ENCODE measurements at places on chromosomes 3 and 15. TPM values are rescaled to one million over a fixed set of nuclear protein-coding genes. Genes with fewer than 3 reads are reported as not detected.
A peak's percentile ranks its signal among the peaks of the same experiment; 100 is the strongest.

GRCh38 chr15:51869060-51869421 lies 39.6 kb downstream of the TMOD3 start:
- DNase-seq = no peak

DNA sequence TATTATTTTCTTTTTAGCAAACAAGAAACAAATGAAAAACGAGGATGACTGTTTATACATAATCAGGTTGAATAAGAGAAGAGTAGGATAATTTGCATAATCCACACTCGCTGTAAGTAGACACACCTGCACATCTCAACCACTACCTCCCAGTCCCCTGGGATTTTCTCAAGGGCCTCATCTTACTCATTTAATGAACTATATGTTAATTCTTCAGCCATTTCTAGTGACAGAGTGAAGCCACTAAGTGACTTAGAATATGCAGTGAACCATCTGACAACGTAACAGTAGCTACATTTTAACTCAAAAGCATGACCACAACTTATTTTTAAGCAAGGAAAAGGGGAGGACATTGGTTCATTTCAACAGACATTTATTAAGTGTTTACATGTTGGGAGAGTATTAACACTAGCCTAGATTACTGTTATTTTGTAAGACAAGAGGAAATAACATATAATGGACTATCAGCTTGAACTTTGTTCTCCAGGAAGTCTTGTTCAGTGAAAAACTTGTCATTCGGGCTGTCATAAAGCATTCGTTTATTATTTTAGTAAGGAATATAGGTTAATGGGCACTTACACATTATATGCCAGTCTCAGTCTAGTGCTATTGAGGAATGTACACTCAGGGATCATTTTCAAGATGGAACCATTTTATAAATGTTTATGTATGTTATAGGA lies 173.0 kb upstream of the ROBO2 start:
- DNase-seq = no peak

GRCh38 chr3:64291956-64292355 lies 66.7 kb upstream of the PRICKLE2 start:
- peak; percentile 95 for DNase-seq

DNA sequence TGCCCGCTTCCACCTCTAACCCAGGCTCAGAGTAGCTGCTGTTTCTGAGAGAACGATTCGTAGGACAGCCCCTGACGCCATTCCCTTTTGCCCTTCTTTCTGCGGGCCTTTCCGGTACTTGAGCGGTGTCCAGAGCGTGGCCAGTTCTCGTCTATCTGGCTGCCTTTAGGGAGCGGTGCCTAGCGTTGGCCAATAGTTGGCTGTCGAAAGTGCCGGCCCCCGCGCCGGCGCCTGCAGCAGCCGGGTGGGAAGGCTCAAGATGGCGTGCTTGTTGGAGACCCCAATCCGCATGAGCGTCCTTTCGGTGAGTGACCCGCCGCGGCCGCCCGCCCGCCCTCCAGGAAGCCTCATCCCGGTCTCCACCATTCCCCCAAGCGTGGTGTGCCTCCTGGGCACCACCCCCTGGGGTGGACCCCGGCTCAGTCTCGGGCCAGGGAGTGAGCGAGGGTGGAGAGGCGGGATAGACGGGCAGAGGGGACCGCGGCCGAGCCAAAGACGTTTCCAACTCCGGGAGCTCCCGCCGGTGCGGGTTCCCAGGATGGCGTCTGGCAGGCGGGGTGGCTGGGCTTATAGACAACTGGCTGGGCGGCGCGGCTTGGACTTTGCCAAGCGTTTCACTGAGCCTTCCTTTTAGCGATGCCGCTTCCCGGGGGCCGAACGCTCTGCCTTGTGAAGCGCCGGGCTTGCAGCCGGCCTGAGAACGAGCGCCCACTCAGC lies at the start of gene ARMC8:
Gene ARMC8 (plus strand): TSS at position 6 of the 717 bp plus-strand sequence. CDS start 254 bp downstream, at position 260.
- DNase-seq = peak; percentile 66

The SLC27A2 gene
- total RNA-seq = 0.18 TPM

DNA sequence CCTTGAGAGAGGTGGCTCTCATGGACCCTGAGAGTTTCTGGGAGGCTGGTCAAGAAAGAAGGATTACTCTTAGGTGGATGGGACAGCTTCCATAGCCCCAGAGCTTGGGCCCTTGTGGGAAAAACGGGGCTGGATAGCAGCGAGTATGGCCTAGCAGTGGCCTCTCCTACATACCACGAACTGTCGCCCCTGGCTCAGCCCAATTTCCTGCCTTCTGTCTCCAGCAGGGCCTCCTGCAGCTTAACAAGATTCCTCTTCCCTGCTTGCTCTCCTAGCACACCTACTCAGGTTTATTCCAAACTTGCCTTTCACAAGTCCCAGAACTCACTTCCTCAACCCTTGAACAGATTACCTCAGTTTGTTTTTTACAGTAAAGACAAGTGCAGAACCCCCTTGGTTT lies 139.7 kb upstream of the TPM1 start:
- DNase-seq = no peak

- DNase-seq = peak; percentile 43
Measured at GRCh38 chr3:71903112-71903495, 118.2 kb upstream of the PROK2 start.

The MESP1 gene
- 0.75 TPM for total RNA-seq

DNA sequence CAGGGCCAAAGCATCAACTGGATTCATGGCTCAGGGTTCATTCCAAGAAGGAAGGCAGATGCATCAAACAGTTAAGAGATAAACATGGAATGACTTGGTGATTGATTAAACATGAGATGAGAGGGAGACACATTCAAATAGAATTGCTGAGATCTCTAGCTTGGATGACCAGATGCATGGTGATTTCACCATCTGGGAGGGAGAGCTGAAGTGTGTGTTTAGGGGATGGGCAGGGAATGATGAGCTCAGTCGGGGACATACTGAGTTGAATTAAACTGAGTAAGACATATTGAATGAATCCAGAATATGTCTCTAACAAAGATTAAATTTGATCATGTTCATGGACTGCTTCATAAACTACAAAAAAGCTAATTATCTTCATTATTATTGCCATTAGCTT lies 35.5 kb downstream of the CADPS start:
- no peak for DNase-seq

DNA sequence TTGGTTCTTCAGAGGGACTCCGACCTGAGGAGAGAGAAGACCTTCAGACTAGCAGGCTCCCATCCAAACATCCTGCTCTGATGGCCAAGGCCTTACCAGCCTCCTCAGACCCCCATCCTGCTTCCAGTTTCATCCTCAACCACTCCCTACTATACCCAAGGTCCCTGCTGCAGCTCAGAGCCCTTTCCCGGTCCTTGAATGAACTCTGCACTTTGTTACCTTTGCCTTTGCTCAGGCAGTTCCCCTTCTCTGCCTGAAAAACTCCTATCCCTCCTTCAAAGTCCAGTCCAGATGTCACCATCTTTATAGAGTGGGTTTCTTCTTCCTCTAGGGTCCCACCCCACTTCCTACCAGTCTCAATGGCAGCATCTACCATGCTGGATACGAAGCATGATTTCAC lies 13.1 kb downstream of the EFCAB12 start:
- DNase-seq = no peak

DNA sequence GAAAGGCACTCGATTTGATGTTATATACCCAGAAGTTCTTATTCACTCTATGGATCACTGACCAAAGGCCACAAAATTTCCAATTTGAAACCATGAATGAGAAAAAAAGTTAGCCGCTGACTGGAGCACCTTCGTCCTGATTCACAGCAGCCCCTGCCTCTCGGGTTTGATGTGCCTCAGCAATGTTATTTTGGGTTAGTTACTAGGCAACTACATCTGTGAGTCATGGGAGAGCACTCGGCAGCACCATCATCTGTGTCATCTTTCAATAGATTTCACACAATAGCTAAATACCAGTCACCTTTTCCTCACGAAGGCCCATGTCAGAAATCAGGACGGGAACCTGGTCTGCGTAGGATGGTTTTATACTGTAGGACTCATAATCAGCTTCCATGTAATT lies 269.2 kb downstream of the ZBBX start:
- peak; percentile 53 for DNase-seq

DNA sequence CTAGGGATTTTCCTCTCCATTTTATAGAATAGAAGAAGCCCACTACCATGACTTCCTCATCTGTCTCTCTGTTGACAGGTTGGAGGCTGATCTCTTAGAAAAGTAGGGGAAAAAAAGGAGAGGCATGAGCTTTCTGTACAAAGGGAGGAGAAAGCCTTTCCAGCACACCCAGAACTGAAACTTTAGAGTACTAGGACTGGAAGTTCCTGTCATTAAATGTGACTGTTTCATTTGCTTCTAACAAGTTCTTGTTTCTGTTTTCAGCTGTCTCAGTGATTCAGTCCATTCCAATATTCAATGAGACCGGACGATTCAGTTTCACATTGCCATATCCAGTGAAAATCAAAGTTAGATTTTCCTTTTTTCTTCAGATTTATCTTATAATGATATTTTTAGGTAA lies 39.0 kb downstream of the INTS14 start:
- no peak for DNase-seq

The PIK3CB gene
- total RNA-seq = 8.0 TPM

GRCh38 chr3:137692803-137693431 lies 71.2 kb upstream of the SOX14 start:
- no peak for DNase-seq

DNA sequence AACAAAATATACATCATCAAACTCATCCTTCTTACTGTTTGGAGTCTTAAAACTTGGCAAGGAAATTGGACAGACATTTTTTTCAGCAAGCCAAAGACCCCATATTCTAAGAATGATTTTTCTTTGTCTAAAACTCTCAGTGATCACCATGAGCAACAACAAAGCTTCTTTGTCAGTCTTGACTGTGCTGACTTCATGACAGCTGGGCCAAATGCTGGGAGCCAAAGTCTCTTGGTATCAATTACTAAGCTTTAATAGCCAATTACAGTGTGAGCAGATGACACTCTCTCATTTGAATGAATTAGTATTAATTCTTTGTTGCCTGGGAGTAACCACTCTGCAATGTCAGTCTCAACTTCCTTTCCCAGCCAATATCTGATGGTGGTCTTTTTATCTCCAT lies 48.1 kb upstream of the GK5 start:
- DNase-seq = peak; percentile 56

DNA sequence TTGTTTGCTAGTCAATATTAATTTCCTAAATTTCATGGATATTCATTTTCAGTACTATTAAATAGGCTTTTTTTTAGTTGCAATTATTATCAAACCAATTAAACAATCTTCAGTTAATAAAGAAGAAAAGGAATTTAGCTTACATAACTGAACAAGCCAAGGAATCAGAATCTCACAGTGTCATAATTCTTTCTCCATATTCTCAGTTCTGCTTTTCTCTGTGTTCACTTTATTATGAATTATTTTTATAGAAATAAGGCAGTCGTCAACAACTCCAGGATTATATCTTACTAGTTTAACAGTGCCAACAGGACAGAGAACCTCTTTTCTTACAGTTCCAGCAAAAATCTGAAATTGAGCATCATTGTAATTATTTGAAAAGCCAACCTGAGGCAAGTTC lies 221.7 kb downstream of the CGGBP1 start:
- no peak for DNase-seq

DNA sequence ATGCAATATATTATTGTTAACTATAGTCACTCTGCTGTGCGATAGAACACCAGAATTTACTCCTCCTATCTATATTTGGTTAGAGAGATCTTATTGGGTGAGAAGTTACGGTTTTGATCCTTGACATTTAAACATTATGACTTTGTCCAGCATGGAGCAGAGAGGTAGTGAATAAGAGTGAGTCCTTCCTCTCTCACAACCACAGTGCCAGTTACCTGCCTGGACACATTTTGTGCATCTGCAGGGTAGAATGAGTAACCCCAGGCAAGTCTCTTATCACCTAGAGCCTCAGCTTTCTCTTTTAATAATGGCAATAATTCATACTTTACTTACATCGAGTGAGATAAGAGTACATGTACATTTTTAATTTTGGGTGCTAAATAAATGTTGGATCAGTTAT lies 24.1 kb downstream of the KAT2B start:
- no peak for DNase-seq

- peak; percentile 94 for DNase-seq
Measured at GRCh38 chr3:4977001-4977852, 2.0 kb upstream of the BHLHE40 start.

The MNS1 gene
- 5.1 TPM for total RNA-seq

GRCh38 chr15:74642734-74643664 lies 27.4 kb downstream of the CLK3 start:
- DNase-seq = no peak

- DNase-seq = no peak
Measured at GRCh38 chr3:10381336-10381735, 60.4 kb upstream of the SEC13 start.

The TM4SF4 gene
- total RNA-seq = 0.09 TPM

DNA sequence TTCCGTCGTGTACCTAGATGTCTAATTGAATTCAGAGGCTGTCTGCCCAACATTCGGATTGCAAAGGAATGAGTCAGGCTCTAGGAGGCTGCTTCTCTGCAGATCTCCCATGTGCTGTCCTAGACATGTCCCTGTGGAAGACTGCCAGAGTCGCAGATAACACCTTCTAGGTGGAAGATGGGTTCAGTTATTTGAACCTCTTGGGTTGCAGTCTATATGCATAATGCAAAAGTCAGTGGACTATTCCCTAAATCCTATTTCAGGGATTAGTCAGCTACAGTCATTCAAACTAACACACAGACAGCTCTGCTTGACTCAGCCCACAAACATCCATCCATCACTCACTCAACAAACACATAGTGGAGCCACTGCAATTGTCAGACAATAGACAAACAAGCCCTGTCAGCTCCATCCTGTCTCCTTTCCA lies 300.0 kb upstream of the CTNNB1 start:
- no peak for DNase-seq

The AADACL2 gene
- total RNA-seq = not detected

DNA sequence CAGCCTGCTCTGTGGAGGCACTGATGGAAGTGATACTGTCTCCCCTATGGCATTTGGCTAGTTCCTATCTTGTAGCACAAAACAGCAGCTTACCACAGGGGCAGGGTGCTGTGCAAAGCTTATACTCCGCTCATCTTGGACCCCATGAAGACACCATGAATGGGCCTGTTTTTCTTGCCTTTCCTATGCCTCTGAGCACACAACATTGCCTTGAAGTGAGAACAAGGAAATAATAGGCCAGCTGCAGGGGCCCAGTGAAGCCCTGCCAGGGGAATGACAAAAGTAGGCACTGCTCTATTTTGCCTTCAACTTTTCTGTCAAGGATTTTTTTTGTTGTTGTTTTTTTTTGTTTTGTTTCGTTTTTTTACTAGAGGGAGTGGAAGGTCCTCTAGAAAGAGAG lies 110.3 kb downstream of the PDE8A start:
- DNase-seq = no peak

GRCh38 chr3:117302428-117302827 lies 592.8 kb downstream of the TUSC7 start:
- DNase-seq = no peak

- DNase-seq = peak; percentile 73
Measured at GRCh38 chr3:73215281-73215680, 153.8 kb downstream of the EBLN2 start.

DNA sequence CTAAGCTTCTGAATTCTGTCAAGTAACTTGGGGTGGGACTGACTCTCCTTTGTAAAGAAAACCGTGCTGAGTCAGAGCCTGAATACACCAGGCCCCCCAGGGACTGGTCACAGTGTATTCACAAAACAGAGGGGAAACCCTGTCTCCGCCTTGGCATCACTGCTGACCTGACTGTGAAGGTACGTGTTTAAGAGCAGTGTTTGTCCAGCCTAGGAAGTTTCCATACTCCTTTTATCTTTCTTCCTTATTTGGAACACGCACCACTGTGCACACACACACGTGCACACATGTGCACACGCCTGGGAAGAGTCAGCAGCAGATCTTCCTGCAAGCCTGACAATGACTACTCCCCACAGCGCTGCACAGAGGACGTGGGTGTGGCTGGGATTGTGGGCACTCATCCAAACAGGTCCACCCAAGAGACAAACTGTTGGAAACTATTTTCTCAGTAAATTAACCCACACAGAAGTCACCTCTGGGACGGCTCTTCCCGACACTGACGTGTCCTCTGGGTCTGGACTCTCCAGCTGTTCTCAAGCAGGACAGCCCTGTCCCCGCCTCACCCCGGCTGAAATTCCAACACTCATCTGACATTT lies 87.7 kb downstream of the ATP10A start:
- DNase-seq = peak; percentile 88
